Eye (tissue), 1 donor: ENCODE measurements at places on chromosomes 11 and 22.

DNA sequence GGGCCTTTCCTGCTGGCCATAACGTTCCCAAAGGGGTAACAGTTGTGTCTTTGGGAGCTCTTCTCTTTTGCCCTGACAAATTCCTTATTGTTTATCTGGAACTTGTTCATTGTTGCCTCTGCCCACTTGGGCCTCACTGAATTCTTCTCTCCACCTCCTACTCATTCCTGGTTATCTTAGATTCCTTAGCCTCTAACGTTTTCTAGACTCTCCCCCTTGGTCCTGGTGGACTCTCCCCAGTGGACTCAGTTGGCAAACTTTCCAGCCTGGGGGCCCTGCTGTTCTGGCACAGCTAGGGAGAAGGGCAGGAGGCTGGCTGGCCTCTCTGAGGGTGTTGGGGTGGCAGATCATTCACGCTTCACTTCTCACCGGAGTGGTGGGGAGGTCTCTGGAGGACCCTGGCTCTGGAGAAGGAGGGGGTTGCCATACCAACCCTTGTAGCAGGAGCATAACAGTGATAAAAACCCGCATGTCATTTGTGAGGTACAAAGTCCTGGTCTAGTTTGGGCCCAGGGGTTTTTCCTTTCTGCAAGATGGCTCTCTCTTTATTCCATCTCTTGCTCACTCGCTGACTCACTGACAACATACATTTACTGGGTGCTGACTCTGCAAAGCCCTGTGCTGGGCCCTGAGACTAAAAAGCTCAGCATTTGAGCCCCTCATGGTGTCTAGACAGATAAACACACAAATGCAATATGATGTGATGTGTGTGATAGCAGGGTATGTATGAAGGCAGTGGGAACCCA lies 39.7 kb downstream of the YWHAH start:
- DNase-seq = peak; percentile 3

GRCh38 chr22:50361688-50362087 lies 18.6 kb downstream of the PPP6R2 start:
- no peak for DNase-seq

DNA sequence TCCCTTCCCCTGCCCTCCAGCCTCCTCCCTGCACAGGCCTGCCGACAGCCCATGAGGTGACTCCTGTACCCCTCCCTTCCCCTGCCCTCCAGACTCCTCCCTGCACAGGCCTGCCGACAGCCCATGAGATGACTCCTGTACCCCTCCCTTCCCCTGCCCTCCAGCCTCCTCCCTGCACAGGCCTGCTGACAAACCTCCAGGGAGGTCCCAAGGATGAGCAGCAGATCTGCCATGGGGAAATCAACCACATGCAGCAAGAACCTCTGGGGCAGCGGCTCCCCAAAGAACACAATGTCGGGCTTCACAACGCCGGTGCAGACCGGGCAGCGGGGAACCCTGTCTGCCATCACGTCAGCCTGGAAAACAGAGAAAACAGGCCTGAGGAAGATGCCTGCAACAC lies 12.3 kb downstream of the SIRT3 start:
- no peak for DNase-seq

DNA sequence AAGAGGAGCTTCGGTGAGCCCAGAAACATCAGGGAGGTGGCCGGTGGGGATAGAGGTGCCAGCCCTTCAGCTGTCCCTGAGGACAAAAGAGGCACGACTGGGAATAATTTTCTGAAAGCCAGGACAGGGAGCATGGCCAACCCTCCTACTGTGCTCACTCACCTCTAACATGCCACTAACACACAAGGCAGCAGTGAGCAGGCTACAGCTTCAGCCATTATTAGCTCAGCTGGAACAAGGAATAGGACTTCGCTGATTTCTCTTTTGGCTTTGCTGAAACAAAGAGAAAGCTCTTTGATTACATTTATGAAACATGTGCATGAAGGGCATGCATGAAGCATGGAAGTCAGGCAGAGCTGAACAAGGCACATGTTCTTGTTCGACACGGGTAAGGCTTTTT lies 12.1 kb upstream of the OR10A5 start:
- peak; percentile 52 for DNase-seq

DNA sequence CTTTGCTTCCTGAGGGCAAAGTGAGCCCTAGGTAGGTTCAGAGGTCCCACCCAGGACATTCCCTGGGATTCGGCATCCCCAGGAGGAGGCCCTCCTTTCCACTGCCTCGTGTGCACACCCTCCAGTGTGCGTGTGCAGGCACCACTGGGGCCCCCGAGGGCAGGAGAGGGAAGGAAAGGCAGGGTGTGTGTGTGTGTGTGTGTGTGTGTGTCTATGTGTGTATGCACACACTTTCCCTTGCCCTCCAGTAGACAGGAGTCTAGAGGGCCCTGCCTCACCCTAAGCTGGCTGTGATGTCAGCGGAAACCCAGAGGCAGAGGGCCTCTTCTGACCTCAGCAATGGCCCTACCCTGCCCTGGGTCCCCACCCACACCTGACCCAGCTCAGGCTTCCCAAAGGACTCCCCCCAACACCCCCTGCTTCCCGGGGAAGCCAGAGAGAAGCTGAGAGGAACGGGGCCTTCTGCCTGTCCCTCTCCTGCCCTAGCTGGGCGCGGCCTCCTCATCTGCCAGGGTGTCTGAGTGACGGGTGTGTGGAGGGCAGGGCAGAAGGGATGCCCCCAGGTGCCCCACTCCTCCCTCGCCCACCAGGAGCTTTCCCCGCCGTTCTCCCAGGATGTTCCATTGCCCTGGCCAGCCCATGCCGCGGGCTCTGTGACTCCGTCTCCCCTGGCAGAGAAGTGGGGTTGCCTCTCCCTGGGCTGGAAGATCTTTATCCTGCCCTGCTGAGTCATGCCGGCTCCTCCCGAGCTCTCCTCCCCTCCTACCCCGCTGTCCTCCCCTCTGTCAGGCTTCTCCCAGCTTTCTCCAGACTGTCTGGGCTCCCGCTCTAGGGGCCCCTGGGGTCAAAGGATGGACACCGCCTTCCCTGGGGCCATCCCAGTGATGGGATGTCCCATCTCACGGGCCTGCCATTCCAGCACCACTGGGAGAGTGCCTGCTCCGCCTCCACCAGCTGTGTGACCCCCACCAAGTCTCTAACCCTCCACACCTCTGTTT lies 6.0 kb upstream of the CLCF1 start:
- DNase-seq = no peak

DNA sequence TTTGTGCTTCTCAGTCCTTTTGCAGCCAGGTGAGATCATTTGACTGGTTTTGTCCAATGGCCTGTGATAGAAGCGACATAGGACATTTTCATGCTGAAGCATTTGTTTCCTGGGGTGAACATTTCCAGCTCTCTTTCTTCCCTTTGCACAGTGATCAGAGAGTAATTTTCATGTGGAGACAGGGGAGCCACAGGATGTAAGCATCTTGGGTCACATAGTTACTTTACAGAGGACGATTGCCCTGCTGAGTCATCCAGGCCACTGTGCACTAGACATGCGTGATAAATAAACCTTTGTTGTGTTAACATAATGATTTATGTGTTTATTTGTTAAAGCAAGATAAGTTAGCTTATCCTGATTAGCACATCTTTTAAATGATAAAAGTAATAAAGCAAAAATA lies 263.5 kb upstream of the CCDC179 start:
- no peak for DNase-seq

GRCh38 chr11:36748836-36749235 lies 150.8 kb upstream of the RAG2 start:
- peak; percentile 41 for DNase-seq

DNA sequence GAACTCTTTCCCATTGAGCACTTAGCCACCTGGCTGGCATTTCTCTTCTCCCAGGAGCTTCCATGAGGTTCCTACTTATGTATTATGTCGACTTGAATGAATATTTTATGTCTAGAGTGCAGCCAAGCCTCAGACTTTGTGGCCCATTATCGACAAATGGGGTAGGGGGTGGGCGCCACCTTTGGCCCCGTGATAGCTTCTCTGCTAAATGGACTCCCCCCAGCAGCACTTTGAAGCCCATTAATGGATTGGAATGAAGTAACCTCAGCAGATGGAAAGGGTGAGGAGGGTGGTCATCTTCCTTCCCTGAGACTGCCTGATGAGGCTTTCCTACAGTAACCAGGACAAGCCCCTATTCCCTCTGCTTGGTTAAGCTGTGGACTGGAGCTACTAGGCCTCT lies 5.9 kb downstream of the MARK2 start:
- DNase-seq = peak; percentile 79

- DNase-seq = no peak
Measured at GRCh38 chr22:45731041-45731797, 59.6 kb downstream of the ATXN10 start.

DNA sequence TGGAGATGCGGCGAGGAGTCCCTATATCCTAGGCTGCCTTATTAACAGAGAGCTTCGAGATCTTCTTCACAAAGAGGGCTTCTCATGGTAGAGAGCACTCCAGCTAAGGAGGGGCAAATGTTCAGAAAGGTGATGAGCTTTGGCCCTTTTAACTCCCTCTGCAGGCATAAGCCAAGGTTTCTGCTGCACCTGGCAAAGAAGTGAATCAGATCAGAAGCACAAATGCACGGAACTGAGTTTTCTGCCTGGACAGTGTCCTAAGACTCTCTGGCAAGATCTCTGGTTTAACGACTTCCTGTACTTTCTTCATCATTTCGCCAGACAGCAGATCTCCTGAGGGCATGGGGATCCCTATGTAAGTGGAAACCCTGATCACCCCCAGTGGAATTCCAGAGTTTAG lies 37.2 kb downstream of the POU2AF3 start:
- no peak for DNase-seq

GRCh38 chr11:1301220-1302000 lies 8.0 kb downstream of the TOLLIP start:
- DNase-seq = no peak

DNA sequence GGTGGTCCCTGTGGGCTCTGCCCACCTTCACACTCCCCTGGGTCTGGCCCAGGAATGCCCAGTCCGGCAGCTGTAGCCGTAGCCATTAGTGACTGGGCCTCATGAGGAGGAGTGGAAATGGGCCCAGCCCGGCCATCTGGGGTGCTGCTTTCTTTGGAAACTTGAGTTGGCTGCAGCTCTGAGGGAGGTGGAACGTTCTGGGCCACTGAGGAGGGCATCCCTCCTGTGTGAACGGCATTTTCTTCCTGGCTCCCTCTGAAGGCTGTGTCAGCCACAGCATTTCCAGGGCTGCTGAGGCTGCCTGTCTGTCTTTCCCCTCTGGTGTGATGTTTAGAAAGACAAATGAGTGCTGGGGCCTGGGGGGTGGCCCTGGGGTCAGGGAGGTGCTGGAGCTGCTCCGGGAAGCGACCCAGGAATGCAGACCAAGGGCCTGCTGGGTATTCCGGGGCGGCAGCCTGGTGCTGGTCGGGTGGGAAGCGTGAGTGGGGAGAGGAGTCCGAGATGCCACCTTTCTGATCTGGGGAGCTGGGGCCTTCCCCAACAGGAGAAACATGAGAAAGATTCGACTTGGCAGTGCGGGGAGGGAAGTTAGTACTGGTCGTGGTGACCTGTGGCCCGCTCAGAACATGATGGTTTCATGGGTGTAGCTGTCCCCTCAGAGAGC lies 27.1 kb downstream of the PTDSS2 start:
- DNase-seq = no peak

- DNase-seq = no peak
Measured at GRCh38 chr11:83278351-83278750, 7.8 kb downstream of the CCDC90B start.

DNA sequence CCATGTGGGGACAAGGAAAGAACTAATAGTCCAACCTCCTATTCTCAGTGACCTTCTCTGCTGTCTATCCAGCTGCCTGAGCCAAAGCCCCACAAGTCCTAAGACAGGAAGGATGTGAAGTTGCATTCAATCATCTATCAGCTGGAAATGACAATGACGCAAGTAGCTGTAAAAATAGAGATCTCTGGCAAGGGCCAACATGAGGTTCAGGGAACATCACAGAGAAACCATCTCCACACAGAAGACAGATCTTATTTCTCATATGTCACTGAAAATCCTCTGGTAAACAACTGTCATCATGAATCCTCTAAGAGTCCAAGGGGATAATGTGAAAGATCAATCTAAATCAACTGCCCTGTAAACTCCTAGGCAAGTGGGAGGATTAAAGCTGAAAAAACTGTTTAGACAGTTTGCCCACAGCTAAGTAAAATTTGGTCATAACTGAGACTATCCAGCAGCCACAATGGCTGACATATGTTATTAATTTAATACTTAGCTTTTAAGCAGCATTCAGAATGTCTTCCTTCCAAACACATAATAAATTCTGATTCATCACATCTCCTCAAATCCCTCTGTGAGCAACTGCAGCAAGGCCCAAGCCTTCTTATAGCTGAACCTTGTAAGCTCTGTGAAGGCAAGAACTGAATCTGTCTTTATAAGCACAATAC lies 52.1 kb downstream of the ALG9 start:
- DNase-seq = no peak

DNA sequence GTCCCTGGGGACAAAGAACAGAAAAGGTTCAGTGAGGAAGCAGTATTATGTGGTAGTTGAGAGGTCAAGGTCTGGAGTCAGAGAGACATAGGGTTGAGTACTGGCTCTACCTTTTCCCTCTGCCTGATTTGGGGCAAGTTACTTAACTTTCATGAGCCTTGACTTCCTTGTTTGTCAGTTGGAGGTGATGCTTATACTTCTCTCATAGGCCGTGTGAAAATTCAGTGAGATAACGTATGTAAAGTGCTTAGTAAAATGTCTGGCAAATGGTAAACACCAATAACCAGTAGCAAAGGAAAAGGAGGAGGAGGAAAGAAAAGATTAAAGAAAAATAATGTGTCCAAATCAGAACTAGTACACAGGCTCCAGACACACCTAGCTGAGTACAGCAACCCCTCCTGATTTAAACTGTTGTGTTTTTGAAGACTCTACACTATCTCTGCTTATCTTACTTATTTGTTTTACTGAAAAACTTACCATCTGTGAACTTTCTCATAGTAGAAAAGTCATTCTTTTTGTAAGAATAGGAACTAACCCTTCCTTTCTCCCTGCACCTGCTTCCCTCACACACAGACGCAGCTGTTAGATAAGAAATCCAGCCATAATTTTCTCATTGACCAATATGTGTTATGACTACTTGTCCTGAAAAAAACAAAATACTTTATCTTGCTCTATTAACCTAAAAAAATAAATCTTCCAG lies 126.9 kb downstream of the CD44 start:
- no peak for DNase-seq
